ENCODE measurements at places on chromosomes 11 and 22. TPM values are rescaled to one million over a fixed set of nuclear protein-coding genes. Genes with fewer than 3 reads are reported as not detected.

HORMAD2 gene
- 0.12 TPM for total RNA-seq

KDELR3 gene
- 0.31 TPM for total RNA-seq

P4HA3 gene
- not detected for total RNA-seq

CHADL gene
- 1.4 TPM for total RNA-seq

MS4A6E gene
- total RNA-seq, result not detected

DNA sequence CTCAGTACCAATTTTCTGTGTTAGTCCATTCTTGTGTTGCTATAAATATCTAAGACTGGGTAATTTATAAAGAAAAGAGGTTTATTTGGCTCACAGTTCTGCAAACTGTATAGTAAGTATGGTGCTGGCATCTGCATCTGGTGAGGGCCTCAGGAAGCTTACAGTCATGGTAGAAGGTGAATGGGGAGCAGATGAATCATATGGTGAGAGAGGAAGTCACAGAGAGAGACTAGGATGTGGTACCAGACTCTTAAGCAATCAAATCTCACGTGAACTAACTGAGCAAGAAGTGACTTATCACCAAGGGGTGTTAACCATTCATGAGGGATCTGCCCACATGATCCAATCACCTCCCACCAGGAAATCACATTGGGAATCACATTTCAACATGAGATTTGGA, 60.8 kb upstream of the ZBED5 start:
- no peak for DNase-seq

GRCh38 chr11:120867024-120867423, 156.9 kb upstream of the TBCEL start:
- DNase-seq, result no peak

GRCh38 chr22:36913427-36914389, at the start of gene CSF2RB:
CSF2RB (plus strand) TSS chr22:36913628; CDS start chr22:36922208, 8,580 bp downstream.
- no peak for DNase-seq

DNA sequence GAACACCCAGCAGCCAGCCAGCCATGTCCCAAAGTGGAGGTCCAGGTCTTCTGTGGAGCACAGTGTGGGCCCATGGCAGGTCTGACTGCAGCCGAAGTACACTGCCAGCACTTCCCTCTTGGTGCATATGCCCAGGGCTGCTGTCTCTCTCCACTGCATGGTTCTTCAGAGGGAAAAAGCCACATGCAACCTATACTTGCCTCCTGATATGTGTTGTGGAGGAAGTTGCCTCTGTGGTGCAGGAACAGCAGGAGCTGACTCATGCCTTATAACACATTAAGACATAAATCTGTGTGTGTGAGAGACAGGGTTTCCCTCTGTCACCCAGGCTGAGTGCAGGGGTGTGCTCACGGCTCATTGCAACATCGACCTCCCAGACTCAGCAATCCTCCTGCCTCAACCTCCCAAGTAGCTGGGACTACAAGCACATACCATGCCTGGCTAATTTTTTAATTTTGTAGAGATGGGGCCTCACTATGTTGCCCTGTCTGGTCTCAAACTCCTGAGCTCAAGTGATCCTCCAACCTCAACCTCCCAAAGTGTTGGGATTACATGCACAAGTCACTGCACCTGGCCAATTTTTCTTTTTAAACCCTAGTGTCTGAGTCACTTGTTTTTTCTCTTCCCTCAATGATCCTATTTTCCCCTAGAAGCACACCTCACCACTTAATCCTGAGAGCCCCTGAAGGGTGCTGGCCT, 98.8 kb downstream of the MPPED2 start:
- no peak for DNase-seq

- DNase-seq, result peak; percentile 19
These were observed 566 bp downstream of the DDB1 start for GRCh38 chr11:61332281-61332796.

DNA sequence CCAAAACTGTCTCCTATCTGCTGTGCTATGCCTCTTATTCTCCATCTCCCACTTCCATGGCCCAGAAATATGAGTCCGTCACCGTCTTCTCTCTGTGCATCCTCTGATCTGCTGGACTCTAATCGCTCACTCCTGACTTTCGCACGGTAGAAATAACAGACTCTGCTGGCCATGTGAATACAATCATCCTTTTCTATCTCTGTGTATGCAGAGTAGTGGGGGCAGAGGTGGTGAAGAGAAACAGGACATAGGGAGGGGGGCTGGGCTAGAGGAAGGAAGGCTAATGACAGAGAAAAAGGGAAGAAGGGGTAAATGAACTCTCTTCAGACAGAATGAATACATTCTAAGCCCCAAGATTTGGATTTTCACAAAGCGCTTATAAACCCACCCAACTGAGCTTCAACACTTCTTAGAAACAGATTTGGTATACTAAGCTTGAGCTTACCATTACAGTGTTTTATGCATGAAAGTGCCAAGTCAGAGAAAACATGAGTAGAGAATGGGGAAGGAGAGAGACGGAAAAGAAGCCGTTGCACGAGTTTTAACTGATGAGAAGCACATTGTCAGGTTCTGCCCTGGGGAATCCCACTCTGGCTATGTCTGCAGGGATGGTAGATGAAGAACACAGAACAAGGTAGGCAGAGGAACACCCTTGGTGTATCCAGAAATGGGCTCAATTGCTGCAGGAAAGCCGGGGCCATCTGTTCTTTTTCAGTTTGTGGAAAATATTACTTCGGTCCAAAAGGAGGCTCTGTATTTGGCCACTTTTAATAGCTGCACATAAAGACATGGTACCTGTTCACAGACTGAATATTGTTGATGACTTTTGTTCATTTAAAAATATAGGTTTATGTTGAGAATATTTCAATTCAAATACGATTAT, 324.7 kb downstream of the ETS1 start:
- no peak for DNase-seq
